ENCODE measurements at places on chromosomes 7 and 10.

- DNase-seq: no peak
- peaks cover 8% of the 10 kb centered on the region for H3K27me3 ChIP-seq
- no peaks in the 10 kb centered on the region for H3K36me3 ChIP-seq
- no peak overlapping the region for H3K4me3 ChIP-seq
Observed at GRCh38 chr10:77756319-77757232, 119.0 kb upstream of the KCNMA1 start.

DNA sequence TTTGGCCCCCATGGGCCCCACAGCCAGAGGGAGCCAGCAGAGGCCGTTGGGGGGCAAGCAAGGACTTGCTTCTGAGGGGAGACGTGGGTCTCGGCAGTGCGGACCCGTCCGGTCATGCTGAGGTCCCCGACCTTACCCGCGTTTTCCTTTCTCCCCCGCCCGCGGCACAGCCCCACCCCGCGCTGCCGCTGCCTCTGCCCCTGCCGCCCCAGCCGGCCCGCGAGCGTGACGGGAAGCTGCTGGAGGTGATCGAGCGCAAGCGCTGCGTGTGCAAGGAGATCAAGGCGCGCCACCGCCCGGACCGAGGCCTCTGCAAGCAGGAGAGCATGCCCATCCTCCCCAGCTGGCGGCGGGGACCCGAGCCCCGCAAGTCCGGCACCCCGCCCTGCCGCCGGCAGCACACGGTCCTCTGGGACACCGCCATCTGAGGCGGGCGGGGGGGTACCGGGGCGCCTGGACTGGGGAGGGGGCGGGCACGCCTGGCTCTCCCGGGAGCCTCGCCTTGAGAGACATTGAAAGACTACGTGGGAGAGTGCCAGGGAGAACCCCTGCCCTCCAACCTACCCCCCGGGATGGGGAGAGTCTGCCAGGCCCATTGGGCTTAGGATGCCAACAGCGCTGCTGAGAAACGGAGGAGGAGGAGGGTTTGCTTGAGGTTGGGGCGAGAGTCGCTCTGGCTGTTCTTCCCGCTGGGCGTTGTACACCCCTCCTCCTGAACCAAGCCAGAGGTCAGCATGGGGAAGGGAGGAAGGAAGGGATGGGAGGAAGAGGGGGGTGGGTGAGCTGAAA, 9.9 kb downstream of the NYAP1 start:
- H3K4me3 ChIP-seq: peak overlapping the region; percentile 64
- DNase-seq: peak; percentile 44
- H3K27me3 ChIP-seq: peaks cover 24% of the 10 kb centered on the region
- H3K27ac ChIP-seq: no peak overlapping the region
- no peaks in the 10 kb centered on the region for H3K36me3 ChIP-seq
- peaks cover 6% of the 10 kb centered on the region for H3K4me1 ChIP-seq

GRCh38 chr10:86535132-86535882, 13.7 kb upstream of the WAPL start:
- peaks cover 3% of the 10 kb centered on the region for H3K27me3 ChIP-seq
- H3K36me3 ChIP-seq: no peaks in the 10 kb centered on the region
- H3K27ac ChIP-seq: peak overlapping the region; percentile 68
- H3K4me3 ChIP-seq: peak overlapping the region; percentile 83
- peaks cover 13% of the 10 kb centered on the region for H3K4me1 ChIP-seq

GRCh38 chr10:132417957-132418441, 21.0 kb downstream of the PWWP2B start:
- peak; percentile 69 for DNase-seq
- H3K27ac ChIP-seq: peak overlapping the region; percentile 89
- H3K27me3 ChIP-seq: no peaks in the 10 kb centered on the region
- peaks cover 9% of the 10 kb centered on the region for H3K36me3 ChIP-seq
- H3K4me3 ChIP-seq: peak overlapping the region; percentile 44

DNA sequence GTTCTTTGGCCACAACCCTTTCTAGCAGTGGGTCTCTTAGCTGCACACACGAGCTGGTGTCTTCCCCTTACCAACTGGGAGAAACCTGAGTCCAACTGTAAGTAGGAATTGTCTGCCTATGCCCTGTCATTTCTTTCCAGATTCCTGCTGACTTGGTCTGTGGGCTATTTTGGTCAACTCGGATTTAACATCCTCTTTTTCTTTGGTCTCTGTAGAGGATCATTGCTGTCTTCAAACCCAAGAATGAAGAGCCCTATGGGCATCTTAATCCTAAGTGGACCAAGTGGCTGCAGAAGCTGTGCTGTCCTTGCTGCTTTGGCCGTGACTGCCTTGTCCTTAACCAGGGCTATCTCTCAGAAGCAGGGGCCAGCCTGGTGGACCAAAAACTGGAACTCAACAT, 10.3 kb downstream of the PI4K2A start:
- H3K4me1 ChIP-seq: peaks cover 16% of the 10 kb centered on the region
- DNase-seq: no peak
- no peak overlapping the region for H3K27ac ChIP-seq
- no peak overlapping the region for H3K4me3 ChIP-seq
- H3K36me3 ChIP-seq: peaks cover 50% of the 10 kb centered on the region

DNA sequence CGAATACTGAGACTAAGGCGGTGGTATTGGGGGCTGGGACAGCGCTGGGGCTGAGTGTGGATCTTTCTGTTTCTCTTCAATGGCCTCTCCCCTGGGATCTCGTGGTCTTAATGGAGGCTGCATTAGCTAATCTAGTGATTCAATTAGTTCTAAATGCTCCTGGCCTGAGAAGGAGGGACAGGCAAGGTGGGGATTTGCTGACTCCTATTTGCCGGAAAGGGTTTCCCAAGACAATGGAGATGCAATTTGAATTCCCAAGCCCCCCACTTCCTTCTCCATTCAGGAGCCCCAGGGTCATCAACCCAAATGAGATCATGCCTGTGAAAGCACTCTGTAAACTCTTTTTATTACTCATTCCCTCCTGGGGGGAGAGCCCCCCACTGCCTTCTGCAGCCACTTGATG, 111.7 kb upstream of the PLXNA4 start:
- H3K4me3 ChIP-seq: no peak overlapping the region
- peaks cover 11% of the 10 kb centered on the region for H3K27me3 ChIP-seq
- no peaks in the 10 kb centered on the region for H3K36me3 ChIP-seq
- no peaks in the 10 kb centered on the region for H3K4me1 ChIP-seq
- DNase-seq: no peak

All from activated B cell treated with CpG ODN at 0.5 μM for 24 hours (primary cell).